ENCODE measurements at places on chromosomes 4 and X.

GRCh38 chr4:102612210-102612609, 111.1 kb downstream of the NFKB1 start:
- no peak for DNase-seq

DNA sequence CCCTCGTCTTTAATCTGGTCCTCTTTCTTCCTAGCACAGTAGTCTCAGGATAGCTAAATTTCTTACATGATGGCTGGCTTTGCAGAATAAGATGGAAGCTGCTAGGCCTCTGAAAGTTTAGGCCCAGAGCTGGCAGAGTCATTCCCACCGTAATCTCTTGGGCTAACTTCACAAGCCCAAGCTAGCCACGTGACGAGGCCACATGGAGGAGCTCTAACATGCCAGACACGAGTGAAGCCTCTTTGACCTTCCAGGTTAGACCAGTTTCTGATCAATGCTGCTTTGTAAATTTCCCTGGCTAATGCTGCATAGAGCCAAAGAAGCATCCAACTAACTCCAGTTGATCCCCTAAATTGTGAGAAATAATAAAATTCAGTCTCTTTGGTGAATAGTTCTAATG, 9.5 kb upstream of the CENPE start:
- DNase-seq: no peak

DNA sequence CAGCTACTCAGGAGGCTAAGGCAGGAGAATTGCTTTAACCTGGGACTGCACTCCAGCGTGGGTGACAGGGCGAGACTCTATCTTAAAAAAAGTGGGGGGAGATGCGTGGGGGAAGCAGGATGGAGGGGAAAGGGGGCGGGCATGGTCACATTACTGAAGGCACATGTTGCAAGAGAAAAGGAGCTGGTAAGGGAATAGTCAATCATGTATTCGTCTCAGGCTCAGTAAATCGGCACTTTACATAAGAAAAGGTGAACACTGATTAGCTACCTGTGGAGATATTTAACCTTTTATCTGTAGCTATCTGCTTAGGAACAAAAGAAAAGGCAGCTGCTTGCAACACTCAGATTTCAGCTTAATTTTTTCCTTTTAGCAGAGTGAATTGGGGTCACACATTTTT, 132.5 kb downstream of the PLS3 start:
- no peak for DNase-seq

DNA sequence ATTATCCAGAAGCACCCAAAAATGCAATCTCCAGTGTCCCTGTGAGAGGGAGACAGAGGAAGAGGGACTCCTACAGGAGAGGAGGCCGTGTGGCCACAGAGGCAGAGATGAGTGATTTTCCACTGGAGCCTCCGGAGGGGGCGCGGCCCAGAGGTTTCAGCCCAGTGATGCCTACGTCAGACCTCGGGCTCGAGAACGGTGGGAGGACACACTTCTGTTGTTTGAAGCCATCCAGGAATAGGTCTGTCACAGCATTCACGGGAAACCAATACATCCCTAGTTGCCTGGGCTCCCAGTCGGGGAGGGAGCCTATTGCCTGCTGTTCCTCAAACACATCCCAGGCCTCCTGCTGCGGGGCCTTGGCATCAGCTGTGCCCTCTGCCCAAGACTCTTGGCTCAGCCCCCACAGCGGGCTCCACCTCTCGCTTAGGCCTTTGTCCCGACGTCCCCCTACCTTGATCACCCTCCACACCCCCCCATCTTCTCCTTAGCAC, 39.2 kb upstream of the HMX1 start:
- DNase-seq: no peak

DNA sequence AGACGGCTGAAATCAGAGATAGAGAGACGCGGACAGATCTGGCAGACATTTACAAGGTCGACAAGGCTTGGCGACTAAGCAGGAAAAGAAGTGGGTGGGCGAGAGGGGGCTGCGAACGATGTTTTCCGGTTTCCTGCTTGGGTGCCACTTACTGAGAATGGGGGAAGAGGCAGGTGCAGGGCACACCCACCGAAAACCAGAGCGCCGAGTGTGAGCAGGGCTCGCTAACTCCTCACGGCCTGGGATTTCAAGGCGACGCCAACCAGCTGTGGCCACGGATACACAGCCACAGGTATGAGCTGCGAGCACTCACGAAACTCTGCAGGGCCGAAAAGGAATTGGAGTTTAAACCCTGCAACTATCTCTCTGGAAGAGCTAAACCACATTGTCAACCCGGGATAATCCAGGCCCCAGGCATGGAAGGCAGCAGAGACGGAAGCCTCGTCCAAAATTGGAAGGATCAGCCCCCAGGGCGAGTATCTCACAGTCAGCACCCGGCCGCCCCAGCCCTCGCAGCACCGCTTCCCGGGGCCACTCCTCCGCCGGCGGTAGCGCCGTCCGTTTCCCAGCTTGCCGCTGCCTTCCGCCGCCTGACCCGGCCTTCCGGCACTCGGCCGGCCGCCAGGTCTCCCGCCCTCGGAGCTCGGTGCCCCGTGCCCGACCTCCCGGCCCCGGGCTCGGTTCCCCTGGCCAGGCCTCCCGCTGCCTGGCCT, 778 bp downstream of the CASP3 start:
- peak; percentile 65 for DNase-seq

- DNase-seq: no peak
Measured at GRCh38 chr4:4480205-4480604, 61.6 kb downstream of the STX18 start.

DNA sequence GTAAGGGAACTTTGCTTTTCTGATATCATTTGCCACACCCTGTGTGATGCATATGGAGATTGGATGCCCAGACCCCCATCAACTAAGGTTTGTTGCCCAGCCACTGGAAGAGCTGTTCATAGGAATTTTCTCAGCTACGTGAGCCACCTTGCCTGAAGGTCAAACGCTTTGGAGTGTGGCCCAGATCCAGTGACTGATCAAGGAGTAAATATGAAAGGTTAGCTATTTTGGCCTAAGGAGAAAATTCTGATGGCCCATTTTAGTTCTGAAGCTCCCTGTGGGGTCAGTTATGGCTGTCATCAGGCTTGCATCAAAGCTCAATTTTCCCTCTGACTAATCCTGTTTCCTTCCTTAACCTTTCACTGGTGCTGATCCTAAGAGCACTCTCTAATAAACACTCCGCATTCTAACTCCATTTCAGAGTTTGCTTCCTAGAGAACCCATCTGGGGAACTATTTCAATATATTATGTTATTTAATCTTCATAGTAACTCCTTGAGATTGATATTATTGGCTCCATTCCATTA, 407.7 kb downstream of the SPRY1 start:
- no peak for DNase-seq

- no peak for DNase-seq
Measured at GRCh38 chr4:22986262-22986661, 293.5 kb downstream of the GBA3 start.

- no peak for DNase-seq
Measured at GRCh38 chr4:33959519-33959918, 2284.8 kb downstream of the ARAP2 start.

DNA sequence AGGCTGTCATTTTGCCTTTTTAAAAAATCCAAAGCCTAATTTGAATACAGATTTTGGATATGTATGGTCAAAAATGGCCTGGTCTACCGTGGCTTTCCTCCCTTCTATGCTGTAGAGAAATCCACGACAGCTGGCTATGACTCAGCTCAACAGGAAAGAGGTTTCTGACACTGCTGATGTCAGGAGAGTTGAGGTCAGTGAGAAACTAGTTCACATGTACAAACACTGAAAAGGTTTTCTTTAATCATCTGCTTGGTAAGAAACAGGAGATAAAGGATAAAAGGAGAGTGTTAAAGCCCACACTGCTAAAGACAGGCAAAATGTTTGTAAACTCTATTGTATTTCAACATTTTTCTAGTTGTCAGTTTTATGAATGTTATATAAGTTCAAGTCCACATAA, 113.9 kb downstream of the NYX start:
- DNase-seq: peak; percentile 28
